Hematopoietic multipotent progenitor cell treated with erythropoietin and hydrocortisone succinate and interleukin-3 and kit ligand, for 4 days (in vitro differentiated cells): ENCODE measurements at places on chromosomes 5 and 9.

- DNase-seq, result no peak
Measured at GRCh38 chr5:38603691-38604090, 47.2 kb upstream of the LIFR start.

GRCh38 chr9:122126331-122127261 is 33.0 kb downstream of the NDUFA8 start:
- peak; percentile 27 for DNase-seq

GRCh38 chr9:121662359-121662758 is 10.9 kb downstream of the DAB2IP start:
- no peak for DNase-seq

GRCh38 chr5:72129725-72130124 is 22.4 kb downstream of the MAP1B start:
- DNase-seq, result no peak

- DNase-seq, result no peak
Measured at GRCh38 chr5:74619308-74619707, 21.2 kb downstream of the ENC1 start.

DNA sequence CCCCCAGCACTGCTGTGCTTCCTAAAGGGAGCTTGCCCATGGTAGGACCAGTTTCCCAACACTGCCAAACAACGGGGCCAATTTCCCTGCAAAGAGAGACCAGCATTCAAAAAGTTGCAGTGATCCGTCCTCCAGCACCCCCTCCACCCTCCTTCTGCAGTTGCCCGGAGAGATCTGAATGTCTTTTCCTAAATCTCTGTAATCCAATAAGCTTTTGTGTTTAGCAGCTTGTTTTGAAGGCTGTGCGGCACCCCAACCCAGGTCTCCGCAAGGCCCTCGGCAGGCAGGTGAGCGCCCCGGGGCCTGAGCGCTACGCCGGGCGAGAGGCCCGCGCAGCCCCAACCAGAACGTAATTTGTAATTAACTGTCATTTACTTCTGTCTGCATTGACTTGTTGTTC is 366.9 kb upstream of the IRX2 start:
- DNase-seq, result no peak

GRCh38 chr9:78032730-78033457 is 1.3 kb upstream of the GNAQ start:
- DNase-seq, result peak; percentile 53

- no peak for DNase-seq
Measured at GRCh38 chr5:137401946-137402345, 97.2 kb downstream of the SPOCK1 start.

- no peak for DNase-seq
Measured at GRCh38 chr5:140145256-140145655, 19.5 kb downstream of the IGIP start.

GRCh38 chr9:224582-225520 is 10.2 kb downstream of the DOCK8 start:
- DNase-seq, result peak; percentile 49

DNA sequence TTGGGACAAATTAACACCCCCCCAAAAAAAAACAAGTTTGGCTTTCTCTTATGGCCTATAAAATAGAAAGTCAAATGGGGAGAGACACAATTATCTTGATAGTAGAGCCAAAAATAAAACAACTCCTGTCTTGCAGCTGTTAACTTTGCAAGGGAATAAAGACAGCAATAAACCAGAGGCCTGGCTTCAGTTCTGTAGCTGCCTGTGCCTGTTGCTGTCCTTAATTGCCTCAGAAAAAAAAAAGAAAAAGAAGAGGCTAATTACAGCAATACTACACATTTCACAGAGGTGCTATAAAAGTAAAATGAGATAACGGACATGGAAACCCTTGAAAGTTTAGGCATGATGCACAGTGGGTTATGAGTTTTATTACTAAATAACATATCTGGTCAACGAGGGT is 170.7 kb upstream of the IRX1 start:
- DNase-seq, result no peak

DNA sequence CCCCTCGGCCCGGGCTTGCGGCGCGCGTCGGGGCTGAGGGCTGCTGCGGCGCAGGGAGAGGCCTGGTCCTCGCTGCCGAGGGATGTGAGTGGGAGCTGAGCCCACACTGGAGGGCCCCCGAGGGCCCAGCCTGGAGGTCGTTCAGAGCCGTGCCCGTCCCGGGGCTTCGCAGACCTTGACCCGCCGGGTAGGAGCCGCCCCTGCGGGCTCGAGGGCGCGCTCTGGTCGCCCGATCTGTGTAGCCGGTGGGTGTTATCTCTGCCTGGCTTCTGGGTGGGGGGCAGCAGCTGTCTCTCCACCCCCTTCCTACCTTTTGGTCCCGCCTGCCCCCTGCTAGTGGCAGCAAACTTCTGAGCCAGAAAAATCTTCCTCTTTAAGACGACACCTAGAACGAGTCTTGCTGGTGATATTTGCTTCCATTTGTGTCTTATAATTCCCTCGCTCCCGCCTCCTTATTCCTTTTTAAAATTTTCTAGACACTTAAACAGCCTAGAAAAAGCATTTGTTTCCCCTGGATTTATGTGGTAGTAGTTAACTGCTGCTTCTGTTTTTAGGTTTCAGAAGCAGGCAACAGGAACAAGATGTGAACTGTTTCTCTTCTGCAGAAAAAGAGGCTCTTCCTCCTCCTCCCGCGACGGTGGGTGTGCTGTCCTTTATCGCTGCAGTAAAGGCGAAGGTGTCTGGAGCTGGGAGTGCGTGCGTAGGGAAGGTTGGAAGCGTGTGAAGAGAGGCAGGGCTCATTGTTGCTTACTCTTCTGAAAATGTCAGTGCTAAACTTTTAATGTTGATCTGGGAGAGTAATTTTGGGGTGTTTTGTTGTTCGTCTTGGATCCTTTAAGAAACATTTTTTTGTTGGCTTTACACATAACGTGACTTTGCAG is 554 bp downstream of the JAK2 start:
- peak; percentile 84 for DNase-seq

GRCh38 chr5:65204966-65205365 is 276.8 kb downstream of the ADAMTS6 start:
- DNase-seq, result no peak

- DNase-seq, result peak; percentile 37
Measured at GRCh38 chr9:130444565-130445221, at the start of gene ASS1. TSS of gene ASS1 (plus strand) at chr9:130444961. CDS start at chr9:130452229, 7,268 bp downstream.

DNA sequence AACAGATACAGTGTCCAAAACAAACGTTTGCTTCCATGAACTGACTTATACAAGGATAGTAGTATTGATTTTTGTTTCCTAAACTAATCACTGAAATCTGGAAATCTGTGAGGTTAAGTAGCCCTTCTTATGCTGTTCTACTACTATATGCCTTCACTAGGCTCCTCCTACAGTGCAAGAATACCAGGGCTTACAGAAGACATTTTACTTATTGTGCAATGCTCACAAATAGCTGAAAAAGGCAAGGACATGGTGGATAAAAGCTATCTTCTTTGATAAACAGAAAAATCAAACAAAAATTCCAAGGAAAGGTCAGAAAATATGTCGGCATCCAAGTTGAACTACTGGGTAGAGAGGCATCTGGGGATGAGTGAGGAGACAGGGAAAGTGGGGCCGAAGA is 61.9 kb downstream of the OXCT1 start:
- no peak for DNase-seq

DNA sequence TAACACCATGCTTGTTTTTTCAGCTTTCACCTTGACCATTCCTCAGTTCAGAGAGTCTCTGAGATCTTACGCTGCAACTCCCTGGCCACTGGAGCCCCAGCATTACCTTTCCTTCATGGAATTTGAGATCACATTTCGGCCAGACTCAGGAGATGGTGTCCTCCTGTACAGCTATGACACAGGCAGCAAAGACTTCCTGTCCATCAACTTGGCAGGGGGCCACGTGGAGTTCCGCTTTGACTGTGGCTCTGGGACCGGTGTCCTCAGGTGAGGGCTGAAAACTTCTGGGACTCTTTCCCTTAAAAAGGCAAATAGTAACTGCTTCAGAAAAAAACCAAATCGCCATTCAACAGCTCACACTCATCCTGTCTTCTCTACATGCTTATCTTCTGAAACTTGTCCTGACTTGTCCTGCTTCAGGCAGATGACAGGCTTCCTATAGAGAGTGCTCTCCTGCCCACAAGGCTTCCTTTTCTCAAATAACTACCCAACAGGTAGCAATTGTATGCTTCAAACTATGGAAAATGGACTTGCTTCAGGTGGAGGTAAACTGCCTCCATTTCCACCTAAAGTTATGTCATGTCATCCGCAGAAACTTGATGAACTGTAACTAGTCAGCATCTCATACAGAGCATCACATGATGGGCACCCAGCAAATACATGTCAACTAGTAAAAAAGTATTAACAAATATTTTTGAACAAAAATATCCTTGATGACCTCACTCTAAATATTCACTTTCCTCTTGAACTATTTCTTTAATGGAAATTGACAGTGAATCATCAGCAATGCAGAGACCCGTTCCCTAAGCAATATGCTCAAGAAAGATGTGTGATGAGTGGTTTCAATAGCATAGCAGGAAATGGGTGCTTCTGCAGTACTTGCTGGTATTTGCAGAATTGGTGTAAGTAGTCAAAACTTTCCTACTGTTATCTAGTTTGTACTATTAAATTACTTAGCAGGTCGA is 129.2 kb downstream of the LIFR start:
- no peak for DNase-seq

- DNase-seq, result no peak
Measured at GRCh38 chr5:34529581-34530331, 126.4 kb upstream of the RAI14 start.

GRCh38 chr5:140366589-140367255 is 6.7 kb downstream of the SLC4A9 start:
- no peak for DNase-seq

DNA sequence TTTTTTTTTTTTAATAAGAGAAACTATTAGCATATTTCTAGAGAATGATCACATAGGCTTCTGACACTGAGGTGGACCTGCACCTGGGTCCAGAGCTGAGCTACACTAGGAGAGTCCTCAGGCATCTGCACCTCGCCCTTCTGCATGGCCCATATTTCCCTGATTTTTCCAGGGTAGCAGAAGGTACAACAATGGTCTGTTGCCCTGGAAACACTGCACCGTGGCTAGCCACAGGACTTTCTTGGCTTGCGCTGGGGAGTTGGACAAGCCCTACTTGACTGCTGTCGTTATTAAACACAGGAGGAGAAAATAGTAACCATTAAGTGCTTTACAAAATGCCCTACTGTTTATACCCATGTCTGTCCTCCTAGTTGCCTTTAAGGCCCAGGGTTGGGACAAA is 615.7 kb upstream of the MEF2C start:
- DNase-seq, result no peak

- no peak for DNase-seq
Measured at GRCh38 chr5:173786286-173787187, 101.6 kb upstream of the CPEB4 start.

GRCh38 chr9:22395687-22396141 is 50.9 kb upstream of the DMRTA1 start:
- no peak for DNase-seq

- DNase-seq, result no peak
Measured at GRCh38 chr5:17182981-17183380, 34.5 kb upstream of the BASP1 start.

GRCh38 chr5:39757131-39757530 is 332.4 kb upstream of the DAB2 start:
- no peak for DNase-seq

DNA sequence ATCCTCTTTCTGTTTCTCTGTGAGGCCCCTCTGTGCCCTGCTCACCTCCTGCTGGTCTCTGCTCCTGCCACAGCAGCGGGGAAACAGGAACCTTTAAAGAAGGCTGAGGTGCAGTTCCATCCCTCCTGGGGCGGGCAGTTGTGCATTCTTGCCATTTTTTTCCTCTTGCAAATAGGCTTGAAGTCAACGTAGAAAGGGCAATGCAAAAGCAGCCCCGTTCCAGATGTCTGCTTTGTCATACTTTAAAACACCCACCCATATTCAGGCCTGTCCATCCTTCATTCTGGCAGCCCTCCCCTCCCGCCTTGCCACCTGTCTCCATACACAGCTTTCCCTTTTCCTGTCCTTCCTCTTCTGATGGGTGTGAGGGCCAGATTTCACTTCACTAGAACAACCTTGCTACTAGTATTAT is 65.4 kb upstream of the KLF9 start:
- no peak for DNase-seq

GRCh38 chr5:163565931-163566608 is 60.7 kb downstream of the MAT2B start:
- peak; percentile 14 for DNase-seq

DNA sequence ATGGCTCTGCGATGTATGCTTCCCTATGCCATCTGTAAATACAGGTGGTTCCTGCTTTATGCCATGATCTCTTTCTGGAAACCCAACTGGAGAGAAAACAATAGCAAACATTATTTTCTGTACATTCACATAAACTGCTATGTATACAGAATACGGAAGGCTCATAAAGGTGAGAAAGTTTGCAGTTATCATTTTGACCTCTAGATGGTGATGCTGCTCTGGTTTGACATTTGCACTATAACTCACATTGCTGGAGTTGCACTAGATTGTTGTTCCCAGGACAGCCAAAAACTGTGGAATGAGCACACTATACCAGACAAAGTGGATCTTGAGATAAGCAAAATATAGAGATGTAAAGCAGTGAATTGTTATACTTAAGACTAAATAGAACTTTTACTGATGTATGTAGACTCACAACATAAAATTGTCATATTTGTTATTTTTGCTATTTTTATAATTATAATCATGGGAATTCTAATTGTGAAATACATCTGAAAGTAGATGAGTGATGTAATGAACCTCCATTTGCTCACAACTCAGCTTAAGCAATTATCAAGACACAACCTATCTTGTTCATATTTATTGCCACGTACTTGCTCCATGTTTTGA is 246.5 kb downstream of the PTPRD start:
- DNase-seq, result peak; percentile 64

DNA sequence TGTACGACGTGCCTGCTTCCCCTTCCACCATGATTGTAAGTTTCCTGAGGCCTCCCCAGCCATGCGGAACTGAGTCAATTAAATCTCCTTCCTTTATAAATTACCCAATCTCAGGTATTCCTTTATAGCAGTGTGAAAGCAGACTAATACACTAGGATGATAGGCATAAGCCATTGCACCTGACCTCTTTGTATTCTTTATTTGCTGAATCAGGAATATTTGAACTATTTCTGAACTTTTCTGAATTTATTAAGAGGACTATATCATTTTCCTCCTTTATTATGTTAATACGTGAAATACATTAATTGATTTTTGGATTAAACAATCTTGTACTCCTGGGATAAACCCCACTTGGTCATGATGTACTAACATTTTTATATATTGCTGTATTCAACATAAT is 28.2 kb upstream of the NR4A3 start:
- DNase-seq, result no peak

DNA sequence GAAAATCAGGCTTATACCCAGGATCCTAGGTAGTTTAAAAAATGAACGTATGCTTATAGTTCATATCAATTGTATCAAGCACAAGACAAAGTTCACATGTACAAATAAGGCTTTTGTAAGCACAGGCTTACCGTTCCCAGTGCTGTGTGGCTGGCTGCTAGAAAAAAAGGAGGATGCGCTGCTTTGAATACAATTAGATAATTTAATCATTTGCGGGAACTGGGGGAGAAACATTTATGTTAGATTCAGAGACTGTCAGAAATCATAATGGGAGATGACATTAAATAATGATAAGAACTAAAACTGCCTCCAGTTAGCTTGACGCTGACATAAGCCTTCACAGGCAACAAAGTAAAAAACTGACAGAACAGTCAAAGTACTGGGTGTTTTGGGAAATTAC is 93.2 kb downstream of the FNBP1 start:
- DNase-seq, result no peak
